Hematopoietic multipotent progenitor cell (in vitro differentiated cells): ENCODE measurements at places on chromosomes 2 and 18. TPM values are rescaled to one million over a fixed set of nuclear protein-coding genes. Genes with fewer than 3 reads are reported as not detected.

GRCh38 chr2:1830936-1831619, 86.8 kb upstream of the PXDN start:
- DNase-seq = no peak

- DNase-seq = no peak
Measured at GRCh38 chr2:173982182-173982714, 17.1 kb upstream of the SP3 start.

DNA sequence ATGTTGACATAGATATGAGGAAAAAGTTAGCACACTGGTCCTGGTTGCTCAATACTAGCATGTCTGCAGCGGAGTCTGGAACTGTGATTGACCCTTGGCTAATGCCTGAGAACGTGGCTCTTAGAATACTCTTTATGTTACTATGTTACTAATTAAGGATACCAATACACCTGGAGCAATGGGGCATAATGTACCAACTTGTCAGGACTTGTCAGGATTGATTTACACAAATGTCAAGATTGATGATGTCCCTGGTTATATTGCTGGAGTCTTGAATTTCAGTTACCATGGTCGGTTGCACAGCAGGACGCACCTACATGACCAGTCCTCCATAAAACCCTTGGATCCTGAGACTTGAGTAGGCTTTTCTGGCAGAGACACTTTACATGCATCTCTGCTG, 810.9 kb downstream of the CPS1 start:
- DNase-seq = no peak

- DNase-seq = no peak
Measured at GRCh38 chr2:131026919-131027318, 66.3 kb downstream of the FAM168B start.

The AQP12A gene
- not detected for total RNA-seq
